ENCODE measurements at places on chromosomes 13 and 19. TPM values are rescaled to one million over a fixed set of nuclear protein-coding genes. Genes with fewer than 3 reads are reported as not detected.

The UQCRFS1 gene
- 26.1 TPM for total RNA-seq

The ZNF600 gene
- total RNA-seq: 9.1 TPM

The DACT3 gene
- 0.13 TPM for total RNA-seq

The ZNF709 gene
- total RNA-seq: 0.26 TPM

The DOCK9 gene
- total RNA-seq: 62.1 TPM

The SLC46A3 gene
- 1.5 TPM for total RNA-seq

The ZNF536 gene
- total RNA-seq: not detected

The SOX1 gene
- total RNA-seq: not detected

The MTIF3 gene
- 30.5 TPM for total RNA-seq

The C1QTNF9B gene
- not detected for total RNA-seq

DNA sequence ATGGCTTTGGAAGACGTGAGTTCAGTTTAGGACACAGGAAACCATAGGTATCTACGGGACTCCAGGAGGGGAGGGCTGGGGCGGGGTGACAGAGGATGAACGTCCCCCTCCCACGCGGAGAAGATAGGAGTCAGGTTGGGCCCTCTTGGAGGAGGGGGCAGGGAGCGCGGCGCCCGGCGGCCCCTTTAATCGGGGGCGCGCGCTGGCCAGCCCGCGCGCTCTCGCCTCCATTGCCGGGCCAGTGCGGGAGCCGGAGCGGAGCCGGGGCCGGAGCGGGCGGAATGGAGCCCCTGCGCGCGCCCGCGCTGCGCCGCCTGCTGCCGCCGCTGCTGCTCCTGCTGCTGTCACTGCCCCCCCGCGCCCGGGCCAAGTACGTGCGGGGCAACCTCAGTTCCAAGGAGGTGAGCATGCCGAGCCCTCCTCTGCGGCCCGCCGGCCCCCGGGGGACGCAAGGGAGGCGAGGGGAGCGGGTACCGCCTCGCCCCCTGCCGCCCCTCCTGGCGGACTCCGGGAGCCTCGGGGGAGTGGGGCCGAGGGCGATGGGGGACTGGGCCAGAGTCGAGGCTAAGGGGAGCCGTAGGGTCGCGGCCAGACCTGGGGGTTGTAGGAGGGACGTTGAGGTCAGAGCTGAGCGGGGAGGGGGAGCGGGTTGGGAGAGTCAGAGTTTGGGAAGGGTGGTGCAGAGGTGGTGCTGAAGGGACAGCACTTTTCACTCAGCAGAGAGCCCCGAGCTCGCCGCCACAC lies at the start of gene TMEM145:
Gene TMEM145 (plus strand): TSS at position 214 of the 744 bp plus-strand sequence. CDS start 68 bp downstream, at position 282.
- DNase-seq: no peak

DNA sequence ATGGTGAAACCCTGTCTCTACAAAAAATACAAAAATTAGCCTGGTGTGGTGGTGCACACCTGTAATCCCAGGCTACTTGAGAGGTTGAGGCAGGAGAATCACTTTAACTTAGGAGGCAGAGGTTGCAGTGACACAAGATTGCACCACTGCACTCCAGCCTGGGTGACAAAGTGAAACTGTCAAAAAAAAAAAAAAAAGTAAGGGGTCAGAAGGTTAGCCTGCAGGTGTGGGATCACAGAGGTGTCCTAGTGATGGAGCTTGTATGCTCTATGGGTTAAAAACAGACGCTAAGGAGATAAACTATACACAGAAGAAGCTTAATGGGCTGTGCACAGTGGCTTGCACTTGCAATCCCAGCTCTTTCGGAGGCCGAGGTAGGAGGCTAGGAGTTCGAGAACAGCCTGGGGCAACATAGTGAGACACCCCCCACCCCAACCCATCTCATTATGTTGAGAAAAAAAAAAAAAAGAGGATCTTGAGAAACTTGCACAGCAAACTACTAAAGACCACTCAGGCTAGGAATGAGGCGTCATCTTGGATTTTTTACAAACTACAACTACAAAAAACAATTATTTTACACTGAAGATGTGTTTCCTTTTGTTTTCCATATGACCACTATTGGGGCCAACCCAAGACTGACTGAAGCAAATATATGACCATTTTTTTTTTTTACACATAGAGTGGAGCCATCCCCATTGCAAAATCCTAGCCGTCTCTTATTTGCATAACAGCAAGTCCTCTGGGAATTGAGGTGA lies 7.9 kb downstream of the FOSB start:
- peak; percentile 62 for DNase-seq

GRCh38 chr19:33684538-33685232 lies 62.9 kb downstream of the CHST8 start:
- no peak for DNase-seq

DNA sequence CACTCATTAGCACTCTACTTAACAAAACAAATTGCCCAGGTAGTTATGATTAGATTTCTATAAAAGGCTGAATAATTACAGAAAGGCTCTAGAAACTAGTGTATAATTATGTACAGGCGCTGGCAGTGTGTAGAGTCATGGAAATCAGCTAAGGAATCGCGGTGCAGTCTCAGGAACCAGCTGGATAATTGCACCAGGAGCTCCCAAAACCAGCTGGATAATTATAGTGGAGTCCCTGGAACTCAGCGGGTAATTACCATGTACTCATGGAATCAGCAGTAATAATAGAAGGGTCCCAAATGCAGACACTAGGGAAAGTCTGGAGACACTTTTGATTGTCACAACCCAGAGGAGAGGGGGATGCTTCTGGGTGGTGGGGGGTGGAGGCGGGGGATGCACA lies 23.2 kb upstream of the TTYH1 start:
- no peak for DNase-seq

- no peak for DNase-seq
These were observed 16.0 kb downstream of the SMG9 start for GRCh38 chr19:43738780-43739211.

- DNase-seq: no peak
These were observed 25.9 kb downstream of the EFNA2 start for GRCh38 chr19:1311543-1312091.

GRCh38 chr13:97460853-97461252 lies 26.9 kb downstream of the RAP2A start:
- no peak for DNase-seq

DNA sequence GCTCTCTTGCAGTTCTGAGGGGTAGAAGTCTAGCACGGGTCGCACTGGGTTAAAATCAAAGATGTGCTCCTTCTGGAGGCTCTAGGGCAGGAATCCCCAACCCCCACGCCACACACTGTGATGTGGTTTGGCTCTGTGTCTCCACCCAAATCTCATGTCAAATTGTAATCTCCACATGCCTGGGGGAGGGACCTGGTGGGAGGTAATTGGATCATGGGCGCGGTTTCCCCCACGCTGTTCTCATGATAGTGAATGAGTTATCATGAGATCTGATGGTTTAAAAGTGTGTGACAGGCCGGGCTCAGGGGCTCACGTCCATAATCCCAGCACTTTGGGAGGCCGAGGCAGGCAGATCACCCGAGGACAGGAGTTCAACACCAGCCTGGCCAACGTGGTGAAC lies 26.6 kb upstream of the CALM3 start:
- DNase-seq: no peak

- DNase-seq: no peak
These were observed 4.1 kb downstream of the DAZAP1 start for GRCh38 chr19:1411255-1412191.

DNA sequence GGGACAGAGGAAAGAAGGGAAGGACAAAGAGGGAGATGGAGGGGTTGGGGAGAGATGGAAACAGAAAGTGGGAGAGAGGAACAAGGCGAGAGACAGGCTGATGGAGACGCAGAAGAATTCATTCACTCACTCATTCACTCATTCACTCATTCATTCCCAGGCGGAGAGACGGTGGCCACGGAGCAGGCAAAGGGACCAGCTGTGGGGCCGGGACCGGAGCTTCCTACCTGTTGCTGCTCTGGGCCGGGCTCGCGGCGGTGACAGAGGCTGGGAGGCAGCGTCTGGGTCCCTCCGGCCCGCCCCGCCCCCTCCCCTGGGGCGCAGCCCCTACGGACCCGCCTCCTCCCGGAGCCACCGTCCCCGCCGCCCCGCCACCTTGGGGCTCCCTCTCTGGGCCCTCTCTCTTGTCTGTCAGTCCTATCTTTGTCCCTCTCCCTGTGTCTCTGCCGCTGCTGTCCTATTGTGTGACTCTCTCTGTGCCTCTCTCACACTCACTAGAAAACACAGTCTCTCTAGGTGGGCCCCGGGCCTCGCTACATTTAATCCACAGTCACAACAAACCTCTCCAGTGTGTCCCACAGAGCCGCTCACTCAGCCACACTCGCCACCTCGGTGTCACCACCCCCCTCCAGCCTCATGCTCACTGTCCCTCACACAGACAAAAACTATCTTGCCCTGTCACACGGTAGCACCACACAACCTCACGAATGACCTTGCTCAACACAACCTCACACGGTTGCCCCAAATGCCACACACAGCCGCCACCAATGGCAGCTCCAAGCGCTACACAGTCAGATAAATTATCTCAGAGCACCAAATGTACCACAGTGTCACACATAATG lies at the start of gene GNG8:
Gene GNG8 (minus strand): TSS at position 283 of the 842 bp plus-strand sequence. CDS start 1,520 bp downstream, outside the sequence.
- DNase-seq: no peak

GRCh38 chr19:2663920-2664571 lies 38.4 kb downstream of the GNG7 start:
- DNase-seq: no peak

DNA sequence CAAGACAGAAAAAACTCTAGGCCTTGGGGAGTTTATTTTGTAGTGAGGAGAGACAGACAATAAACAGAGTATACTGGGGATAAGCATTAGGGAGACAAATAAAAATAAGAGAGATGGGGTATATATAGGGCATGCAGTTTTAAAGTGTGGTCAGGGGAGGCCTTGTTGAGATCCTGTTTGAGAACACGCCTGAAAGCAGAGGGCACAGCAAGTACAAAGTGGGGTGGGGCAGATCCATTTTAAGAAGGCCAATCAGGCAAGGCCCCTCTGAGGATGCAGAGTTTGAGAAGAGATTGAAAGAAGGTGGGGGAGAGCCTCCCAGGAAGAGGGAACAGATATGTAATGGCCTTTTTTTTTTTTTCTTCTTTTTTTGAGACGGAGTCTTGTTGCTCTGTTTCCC lies 2.1 kb downstream of the PPP2R1A start:
- no peak for DNase-seq

DNA sequence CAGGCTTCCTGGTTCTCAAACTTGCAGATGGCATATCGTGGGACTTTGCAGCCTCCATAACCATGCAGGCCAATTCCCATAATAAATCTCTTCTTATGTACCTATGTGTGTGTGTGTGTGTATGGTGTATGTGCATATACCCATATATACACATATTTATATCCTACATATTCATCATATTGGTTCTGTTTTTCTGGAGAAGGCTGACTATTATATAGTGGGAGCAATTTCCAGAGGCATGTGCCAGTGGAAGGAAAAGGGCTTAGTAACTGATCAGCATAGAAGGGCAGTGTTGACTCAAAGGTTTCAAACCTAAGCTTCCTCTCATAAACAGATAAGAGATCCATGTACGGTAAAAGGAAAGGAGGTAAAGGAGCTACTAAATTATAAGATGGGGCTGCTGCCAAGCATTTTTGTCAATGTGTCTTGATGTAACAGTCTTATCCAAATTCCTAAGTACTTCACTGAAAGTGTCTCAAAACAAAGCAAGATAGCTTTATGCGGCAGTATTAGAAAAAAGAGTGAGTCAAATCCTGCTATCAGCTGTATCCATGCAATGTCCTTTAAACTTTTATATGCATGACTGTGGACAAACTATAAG lies 432.1 kb downstream of the TBC1D4 start:
- no peak for DNase-seq

DNA sequence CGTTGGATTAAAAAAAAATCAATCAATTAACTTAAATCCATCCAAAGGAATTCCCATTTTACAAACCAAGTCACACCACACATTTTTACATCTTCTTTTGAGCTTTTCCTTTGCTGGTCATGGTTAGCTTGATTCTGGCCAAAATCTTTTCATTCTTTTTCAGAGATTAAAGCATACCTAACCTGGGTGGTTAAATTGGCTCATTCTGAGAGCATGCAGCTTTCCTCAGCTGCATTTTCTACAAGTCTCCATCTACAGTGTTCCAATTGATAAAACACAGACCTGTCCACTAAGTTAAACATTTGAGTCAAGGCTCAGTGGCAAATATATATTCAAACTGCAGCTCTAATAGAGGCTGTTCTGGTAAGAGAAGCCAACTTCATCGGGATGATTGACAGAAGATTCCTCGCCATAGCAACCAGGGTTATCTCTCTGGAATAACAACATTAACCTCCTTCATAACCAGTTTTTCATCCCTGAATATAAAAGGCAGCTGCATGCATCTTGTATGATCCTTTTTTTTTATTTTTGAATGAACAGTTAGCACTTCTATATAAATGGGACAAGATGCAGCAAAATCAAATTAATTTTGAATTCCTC lies 106.2 kb downstream of the DNAJC15 start:
- no peak for DNase-seq

Data from bronchial epithelial cell (primary cell).